Muscle of back (tissue), 13 donors: ENCODE measurements at places on chromosomes 5 and 9. TPM values are rescaled to one million over a fixed set of nuclear protein-coding genes. Genes with fewer than 3 reads are reported as not detected.

ECM2 gene
- 27.8 TPM for polyA plus RNA-seq

TSLP gene
- polyA plus RNA-seq: 0.76 TPM

FAM163B gene
- not detected for polyA plus RNA-seq

MRPS2 gene
- polyA plus RNA-seq: 29.8 TPM

STXBP1 gene
- 14.1 TPM for polyA plus RNA-seq

SPINK6 gene
- polyA plus RNA-seq: not detected

SHC3 gene
- 0.76 TPM for polyA plus RNA-seq

TNC gene
- 87.7 TPM for polyA plus RNA-seq

CSF2 gene
- not detected for polyA plus RNA-seq

CDO1 gene
- polyA plus RNA-seq: 22.5 TPM

ADRB2 gene
- polyA plus RNA-seq: 1.6 TPM

ZNF618 gene
- 17.2 TPM for polyA plus RNA-seq

SPAAR gene
- 2.1 TPM for polyA plus RNA-seq

RPP25L gene
- polyA plus RNA-seq: 22.3 TPM

PKN3 gene
- polyA plus RNA-seq: 8.0 TPM

ADGRV1 gene
- polyA plus RNA-seq: 0.60 TPM

BHMT2 gene
- polyA plus RNA-seq: 2.6 TPM

LHX3 gene
- polyA plus RNA-seq: not detected

TXNDC8 gene
- not detected for polyA plus RNA-seq

DNAJC18 gene
- polyA plus RNA-seq: 20.0 TPM

THBS4 gene
- 475 TPM for polyA plus RNA-seq

SLC6A18 gene
- polyA plus RNA-seq: not detected

ADCY2 gene
- polyA plus RNA-seq: 40.8 TPM

ABLIM3 gene
- polyA plus RNA-seq: 102 TPM

SH3PXD2B gene
- polyA plus RNA-seq: 34.8 TPM

GPR150 gene
- not detected for polyA plus RNA-seq

C9orf152 gene
- polyA plus RNA-seq: 0.10 TPM

RNF224 gene
- polyA plus RNA-seq: 0.83 TPM

LEAP2 gene
- polyA plus RNA-seq: 2.3 TPM

GRXCR2 gene
- not detected for polyA plus RNA-seq

SLCO4C1 gene
- polyA plus RNA-seq: 2.7 TPM

CARTPT gene
- not detected for polyA plus RNA-seq

SHROOM1 gene
- 1.8 TPM for polyA plus RNA-seq

SGCD gene
- 80.4 TPM for polyA plus RNA-seq

ADAMTS2 gene
- polyA plus RNA-seq: 49.6 TPM

ACTBL2 gene
- polyA plus RNA-seq: not detected

OR13F1 gene
- not detected for polyA plus RNA-seq

MCIDAS gene
- polyA plus RNA-seq: not detected

KIF4B gene
- polyA plus RNA-seq: not detected

DYNC2I2 gene
- polyA plus RNA-seq: 41.9 TPM

CCDC152 gene
- polyA plus RNA-seq: 4.6 TPM

ACTL7B gene
- polyA plus RNA-seq: not detected

LCN2 gene
- polyA plus RNA-seq: 1.3 TPM

NR5A1 gene
- 0.28 TPM for polyA plus RNA-seq
